Activated T-helper 2 cell treated with anti-CD3 and anti-CD28 coated beads, Interferon-gamma antibody, Interleukin-2, Interleukin-4, amounts not matched to agents 10 μg/mL and 5 μg/mL and 100 μg/mL, durations not matched to agents 14 hours and 24 hours and 36 hours (primary cell): ENCODE measurements at places on chromosomes 3 and 15. TPM values are rescaled to one million over a fixed set of nuclear protein-coding genes. Genes with fewer than 3 reads are reported as not detected.

DNA sequence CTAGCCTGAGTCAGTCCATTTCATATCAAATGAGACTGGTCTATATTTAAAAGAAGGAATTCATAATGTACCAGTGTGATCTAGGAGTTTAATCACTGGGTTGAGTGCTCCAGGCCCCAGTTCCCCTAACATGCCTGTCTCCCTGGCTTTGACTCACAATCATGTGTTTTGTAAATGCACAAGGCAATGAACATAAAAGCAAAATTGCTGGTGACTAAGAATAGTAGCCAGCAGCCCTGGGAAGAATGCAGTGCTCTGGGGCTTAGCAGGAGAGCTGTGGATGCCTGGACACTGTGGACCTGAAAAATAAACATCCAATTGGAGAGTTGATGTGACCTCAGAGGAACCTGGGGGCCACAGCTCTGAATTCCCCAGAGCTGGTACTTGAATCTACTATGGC, 50.3 kb downstream of the SYNPR start:
- DNase-seq, result no peak

DNA sequence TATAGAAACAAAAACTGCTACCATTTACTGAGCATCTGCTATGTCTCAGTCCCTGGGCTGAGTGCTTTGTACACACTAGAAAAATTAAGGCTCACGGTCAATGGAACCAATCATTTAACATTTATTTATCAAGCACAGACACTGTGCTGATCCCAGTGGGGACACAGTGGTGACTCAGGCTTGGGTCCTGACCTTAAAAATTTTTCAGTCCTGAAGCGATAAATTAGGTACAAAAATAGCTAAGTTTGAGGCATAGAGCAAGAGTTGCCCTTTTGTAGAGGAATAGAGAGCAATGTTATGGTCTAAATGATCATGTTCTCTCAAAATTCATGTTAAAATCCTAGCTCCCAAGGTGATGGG, 85.1 kb downstream of the CRYGS start:
- no peak for DNase-seq

DNA sequence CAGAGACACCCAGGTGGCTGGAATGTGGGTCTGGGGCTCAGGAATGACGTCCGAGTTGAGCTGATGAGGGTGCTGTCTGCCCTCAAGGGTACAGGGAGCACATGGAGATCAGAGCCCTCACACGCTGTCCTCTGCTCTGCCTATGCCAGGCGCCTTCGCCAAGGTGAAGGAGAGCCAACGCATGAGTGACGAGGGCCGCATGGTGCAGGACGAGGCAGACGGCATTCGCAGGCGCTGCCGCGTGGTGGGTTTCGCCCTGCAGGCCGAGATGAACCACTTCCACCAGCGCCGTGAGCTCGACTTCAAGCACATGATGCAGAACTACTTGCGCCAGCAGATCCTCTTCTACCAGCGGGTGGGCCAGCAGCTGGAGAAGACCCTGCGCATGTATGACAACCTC, 9.1 kb downstream of the SNX33 start:
- DNase-seq, result no peak

- no peak for DNase-seq
Measured at GRCh38 chr15:33124811-33125210, 69.7 kb downstream of the FMN1 start.

DNA sequence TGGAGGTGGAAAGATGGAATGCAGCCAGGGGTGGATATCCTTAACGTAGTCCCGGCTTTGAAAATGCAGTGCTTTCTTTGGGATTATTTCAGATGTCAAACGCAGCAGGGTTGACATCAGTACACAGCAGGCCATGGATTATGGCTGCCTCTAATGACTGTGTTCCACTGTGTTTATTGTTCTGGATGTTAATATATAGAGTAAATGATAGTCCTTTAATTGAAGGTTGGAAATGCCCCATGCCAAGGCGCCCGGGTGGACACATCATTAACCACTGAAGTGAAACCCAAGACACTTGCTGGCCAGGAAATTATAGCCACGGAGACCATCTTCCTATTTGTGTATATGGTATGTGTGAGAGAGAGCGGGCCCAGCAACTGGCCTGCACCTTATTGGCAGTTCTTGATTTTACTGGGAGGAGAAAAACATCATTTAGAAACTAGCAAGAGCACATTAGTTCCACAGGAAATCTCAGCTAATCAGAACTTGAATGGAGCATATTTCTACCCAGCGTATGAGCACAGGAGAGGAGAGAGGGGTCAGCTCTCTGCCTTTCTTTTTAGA, 254.9 kb upstream of the RASGRP1 start:
- DNase-seq, result no peak

DNA sequence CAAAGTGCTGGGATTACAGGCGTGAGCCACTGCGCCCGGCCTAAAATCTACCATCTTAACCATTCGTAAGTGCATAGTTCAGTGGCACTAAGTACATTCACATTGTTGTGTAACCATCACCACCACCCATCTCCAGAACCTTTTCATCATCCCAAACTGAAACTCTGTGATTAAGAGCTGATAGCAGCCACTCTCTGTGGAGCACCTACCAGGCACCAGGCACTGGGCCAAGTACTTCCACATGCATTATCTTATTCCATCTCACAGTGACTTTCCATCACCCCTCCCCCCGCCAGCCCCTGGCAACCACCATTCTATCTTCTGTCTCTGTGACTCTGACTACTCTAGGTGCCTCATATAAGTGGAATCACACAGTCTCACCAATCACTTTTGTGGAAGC, 2.3 kb upstream of the INSYN1 start:
- DNase-seq, result no peak

DNA sequence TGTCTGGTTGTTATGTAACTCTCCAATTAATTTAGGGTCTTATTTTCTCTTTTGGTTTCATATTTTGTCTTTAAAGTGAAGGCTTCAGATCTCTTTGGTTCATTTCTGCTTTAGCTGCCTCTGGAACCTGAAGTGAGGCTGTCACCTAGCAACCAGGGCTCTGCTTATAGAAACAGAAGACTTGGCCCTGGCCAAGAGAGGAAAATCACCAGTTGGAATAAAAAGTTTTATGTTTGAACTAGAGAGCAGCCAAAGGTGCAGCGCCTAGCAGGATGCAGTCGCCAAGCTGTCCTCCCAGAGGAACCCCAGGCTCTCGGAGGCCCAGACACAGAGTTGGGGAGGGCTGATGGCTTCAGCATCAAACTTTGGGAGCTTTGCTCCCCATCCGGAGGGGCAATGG, 41.1 kb downstream of the LYZL4 start:
- DNase-seq, result no peak

- DNase-seq, result no peak
Measured at GRCh38 chr3:112623717-112624116, 17.2 kb downstream of the CCDC80 start.

DNA sequence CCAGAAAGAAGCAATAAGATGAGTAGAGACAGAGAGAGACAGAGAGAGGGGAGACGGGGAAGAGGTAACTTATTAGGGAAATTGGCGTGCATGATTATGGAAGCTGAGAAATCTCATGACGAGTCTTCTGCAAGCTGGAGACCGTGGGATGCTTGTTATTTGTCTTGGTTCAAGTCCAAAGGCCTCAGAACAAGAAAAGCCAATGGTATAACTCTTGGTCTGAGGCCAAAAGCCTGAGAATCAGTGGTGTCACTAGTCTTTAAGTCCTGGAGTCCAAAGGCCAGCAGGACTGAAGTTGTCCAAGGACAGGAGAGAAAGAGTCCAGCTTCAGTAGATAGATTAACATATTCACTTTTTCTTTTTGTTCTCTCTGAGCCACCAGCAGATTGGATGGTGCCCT, 613.6 kb downstream of the CADM2 start:
- no peak for DNase-seq

DNA sequence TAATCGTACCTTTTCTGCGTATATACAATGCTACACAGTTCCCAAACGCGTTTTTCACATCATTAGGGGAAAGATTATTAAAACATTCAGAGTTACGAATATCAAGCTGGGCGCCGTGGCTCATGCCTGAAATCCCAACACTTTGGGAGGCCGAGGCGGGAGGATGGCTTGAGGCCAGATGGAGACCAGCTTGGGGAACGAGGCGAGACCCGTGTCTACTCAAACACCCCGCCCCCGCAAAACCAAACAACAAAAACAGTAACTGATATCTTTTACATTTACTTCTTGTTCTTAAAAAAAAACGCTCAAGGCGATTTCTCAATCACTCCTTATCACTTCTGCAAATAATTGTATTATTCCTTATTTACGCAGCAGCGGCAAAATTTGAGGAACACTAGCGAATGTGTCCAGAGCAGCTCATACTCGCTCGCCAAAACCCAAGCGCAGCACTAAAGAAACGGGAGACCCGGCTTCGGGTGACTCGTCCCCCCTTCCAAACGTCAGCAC, 1.2 kb downstream of the ZBTB11 start:
- DNase-seq, result no peak

DNA sequence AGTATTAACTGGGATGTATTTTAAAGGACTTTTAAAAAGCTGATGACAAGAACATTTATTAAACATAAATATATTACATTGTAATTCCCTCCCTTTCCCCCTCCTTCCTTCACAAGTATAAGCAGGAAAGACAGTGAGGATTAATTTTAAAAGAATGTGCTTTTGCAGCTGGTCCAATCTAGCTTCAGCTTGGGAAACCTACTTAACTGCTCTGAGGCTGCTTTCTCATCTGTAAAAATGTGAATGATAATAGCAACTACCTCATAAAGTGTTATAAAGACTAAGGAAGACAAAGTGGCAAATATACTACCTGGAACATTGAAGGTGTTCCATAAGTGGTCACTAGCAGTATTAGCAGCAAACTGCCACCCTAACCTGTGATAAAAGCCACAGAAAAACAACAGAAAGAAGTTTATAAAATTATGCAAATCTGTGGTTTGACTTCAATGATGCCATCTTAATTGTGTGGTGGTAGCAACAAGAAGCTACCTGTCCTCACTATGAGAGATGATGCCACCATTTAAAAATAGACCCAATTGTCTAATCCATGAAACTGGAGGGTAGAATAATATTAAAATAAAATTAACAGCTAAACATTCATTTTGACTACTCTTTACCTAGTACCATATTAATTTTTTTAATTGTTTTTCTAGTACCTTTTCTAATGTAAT, 20.0 kb downstream of the DHX36 start:
- no peak for DNase-seq

DNA sequence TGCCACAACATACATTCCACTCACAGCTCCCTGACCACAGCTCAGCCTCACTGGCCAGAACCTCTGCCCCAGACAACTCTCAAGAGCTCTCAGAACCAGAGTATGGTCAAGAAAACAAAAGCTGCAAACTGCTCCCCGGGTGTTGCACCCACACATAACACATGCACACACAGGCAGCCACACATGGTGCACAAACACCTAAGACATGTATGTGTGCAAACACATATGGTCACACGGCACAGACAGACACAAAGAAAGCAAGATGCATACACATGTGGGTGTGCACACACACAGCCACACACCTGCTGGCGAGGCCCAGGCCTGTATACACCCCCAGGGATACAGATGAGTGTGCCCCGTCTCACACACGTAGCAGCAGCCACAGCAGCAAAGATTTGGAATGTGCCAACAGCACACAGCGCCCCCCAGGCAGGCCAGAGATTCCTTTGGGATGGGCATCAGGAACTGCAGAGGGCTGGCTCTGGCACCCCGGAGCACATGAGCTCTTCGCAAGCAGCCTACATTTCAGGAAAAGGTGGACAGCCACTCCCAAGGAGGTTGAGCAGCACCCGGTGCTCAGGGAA, 6.6 kb downstream of the KLF15 start:
- no peak for DNase-seq

DNA sequence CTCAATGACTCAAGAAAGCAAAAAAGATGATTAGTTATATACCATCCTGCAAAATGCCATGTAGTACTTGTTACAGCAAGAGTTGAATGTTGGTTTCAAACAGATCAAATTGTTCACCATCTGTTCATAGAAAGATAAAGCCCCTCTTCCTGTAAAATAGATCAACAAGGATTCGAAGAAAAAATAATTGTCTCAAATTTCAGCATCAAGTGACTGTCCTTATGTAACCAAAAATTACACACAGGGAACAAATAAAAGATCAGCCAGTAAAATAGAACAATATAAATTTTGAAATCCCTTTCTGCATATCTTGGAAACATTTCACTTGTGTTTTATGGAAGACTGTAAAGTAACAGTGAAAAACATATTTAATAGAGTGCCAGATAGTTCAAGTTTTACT, 165.1 kb upstream of the STAC start:
- no peak for DNase-seq

- no peak for DNase-seq
Measured at GRCh38 chr3:72255791-72256559, 471.0 kb upstream of the PROK2 start.

DNA sequence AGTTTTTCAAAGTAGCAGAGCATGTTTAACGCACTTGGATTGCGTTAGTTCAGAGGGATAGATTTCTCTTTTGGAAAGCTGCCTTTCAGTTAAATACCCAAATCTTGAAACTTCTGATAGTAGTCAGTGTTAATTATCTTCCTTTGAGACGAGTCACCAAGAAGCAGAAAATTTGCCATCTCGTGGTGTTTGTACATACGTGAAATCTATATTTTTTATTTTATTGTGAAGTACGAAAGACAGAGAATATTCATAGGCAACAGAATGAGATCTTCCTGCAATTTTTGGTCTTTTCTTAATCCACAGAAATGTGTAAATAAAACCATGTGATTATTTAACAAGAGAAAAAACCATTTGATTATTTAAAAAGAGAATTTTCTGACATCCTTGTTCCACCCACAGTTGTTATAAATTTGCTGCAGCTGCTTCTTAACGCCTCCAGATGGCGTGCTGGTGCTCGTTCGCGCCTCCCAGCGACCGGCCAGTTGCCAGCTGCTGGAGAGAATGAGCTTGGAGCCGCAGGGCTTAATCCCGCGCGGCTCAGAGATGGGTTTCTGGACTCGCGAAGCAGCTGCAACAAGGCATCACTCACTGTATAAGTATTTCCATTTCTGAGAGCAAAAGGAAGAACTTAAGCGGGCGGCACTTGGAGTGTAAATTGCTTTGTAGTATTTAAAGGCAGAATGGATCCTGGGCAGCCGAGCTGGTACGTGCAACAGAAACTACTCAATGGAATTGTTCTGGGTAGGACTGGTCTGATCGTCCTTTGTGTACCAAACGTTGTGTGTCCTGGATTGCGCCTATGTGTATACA, 10.5 kb upstream of the SLITRK3 start:
- no peak for DNase-seq

DNA sequence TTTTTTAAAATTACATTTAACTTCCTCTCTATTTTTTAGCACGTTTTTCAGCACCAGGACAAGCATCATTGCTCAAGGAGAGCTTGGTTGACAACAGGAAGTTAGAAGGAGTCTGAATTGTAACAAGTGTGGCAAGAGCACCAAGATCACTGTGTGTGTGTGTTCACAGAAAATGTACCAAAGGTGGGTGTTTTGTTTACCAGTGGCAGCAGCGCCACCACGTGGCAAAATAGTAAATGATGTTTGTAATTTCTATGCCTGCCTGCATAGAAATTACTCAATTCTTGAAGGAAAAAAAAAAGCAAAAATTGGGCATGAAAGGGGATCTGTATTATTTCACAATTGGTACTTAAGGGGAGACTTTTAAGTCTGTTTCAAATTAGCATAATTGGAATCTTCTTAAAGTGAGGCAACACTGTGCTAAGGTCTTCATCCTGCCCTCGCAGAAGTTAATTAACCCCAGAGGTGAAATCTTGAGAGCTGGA, 7.4 kb upstream of the U2SURP start:
- peak; percentile 37 for DNase-seq

Gene GPR62
- total RNA-seq, result not detected in 2 replicates

Gene MAP4
- total RNA-seq, result 144 and 155 TPM in 2 replicates

Gene STX19
- total RNA-seq, result not detected in 2 replicates
